Renal pelvis (tissue), 12 donors: ENCODE measurements at places on chromosomes 2 and 18. TPM values are rescaled to one million over a fixed set of nuclear protein-coding genes. Genes with fewer than 3 reads are reported as not detected.

GRCh38 chr2:51990684-51991083 lies 958.8 kb upstream of the NRXN1 start:
- no peak for DNase-seq

- DNase-seq: no peak
These were observed 351.1 kb downstream of the SOX11 start for GRCh38 chr2:6043238-6043637.

- DNase-seq: no peak
These were observed 42.9 kb downstream of the EIPR1 start for GRCh38 chr2:3334392-3335345.

GRCh38 chr18:43934322-43934721 lies 657.0 kb upstream of the SYT4 start:
- no peak for DNase-seq

GRCh38 chr18:8379187-8379941 lies 229.9 kb upstream of the RAB12 start:
- no peak for DNase-seq

- DNase-seq: no peak
These were observed 1.2 kb downstream of the GYPC start for GRCh38 chr2:126657148-126657635.

DNA sequence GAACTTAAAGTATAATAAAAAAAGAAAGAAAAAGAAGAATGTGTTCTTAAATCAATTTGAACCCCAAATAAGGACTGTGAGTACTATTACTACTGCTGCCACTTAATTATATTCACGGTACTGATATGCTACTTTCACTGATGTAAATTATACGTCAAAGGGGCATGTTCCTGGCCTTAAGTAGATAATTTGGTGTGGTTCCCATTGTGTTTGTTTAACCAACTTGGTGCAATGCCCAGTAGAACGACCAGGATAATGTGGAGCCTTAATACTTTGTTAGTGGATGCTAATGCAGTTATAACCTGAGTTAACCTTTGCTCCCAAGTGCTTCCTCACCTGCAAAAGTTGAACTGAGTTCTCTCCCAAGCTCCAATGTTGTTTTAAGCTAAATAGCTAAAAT lies 142.0 kb downstream of the NR4A2 start:
- no peak for DNase-seq

- no peak for DNase-seq
These were observed 605 bp downstream of the C2orf68 start for GRCh38 chr2:85611217-85611704.

GRCh38 chr2:171247741-171248662 lies 87.3 kb upstream of the TLK1 start:
- DNase-seq: no peak

- no peak for DNase-seq
These were observed 491.0 kb downstream of the CDH2 start for GRCh38 chr18:27685807-27686412.

DNA sequence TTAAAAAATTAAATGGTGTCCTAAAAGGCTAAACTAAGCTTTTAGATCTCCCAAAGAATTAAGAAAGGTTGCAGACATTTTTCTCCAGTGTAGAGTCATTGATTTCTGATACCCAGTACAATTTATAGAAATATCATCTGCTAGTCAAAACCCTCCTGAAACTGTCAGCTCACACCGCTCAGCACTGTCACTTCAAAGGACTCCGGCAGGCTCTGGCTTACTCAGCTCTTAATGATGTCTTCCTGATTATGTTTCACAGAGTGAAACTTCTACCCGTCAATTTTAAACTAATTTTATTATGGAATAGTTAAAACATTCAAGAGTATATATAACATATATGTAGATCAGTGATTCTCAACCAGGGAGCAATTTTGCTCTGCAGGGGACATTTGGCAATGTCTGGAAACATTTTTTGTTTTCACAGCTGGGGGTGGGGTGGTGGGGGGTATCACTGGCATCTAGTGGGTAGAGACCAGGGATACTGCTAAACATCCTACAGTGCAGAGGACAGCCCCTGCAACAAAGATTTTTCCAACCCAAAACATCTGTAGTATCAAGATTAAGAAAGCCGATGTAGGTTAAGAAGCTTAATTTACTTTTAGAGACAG lies 31.6 kb downstream of the CDK15 start:
- DNase-seq: no peak

DNA sequence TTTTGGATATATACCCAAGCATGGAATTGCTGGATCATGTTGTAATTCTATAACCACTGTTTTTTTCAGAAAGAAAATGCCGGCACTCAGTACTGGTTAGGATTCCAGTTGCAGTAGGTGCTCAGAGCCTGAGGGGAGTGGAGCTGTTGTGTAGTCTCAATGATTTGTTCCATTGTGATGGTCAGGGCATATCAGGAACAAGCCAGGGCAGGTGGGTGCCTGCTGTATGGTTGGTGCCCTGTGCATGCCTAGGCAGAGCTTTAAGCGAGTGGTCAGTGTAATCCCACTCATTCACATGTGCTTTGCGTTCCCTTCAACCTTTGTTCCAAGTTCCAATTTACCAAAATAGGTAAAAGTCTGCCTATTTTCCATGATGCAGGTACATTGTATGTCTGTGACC lies 100.9 kb downstream of the FHOD3 start:
- DNase-seq: no peak

DNA sequence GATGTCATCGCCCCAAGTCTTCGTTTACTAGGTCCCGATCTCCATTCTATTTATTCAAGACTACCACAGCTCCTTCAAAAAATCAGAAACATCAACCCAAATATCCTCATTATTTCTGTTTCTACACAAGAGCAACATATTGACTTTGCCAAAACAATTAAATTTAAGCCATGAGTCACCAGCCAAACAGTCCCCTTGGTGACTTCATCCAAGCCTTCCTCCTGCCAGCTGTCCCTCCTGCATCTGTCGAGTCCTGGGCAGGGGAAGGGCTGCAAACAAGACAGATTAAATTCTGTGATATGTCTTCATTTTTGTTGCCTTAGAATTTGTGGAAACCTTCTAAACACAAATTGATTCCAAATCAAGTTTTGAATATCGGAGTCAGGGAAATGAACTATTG lies 110.3 kb downstream of the SP3 start:
- DNase-seq: no peak

- no peak for DNase-seq
These were observed 44.1 kb upstream of the EPAS1 start for GRCh38 chr2:46252891-46253659.

DNA sequence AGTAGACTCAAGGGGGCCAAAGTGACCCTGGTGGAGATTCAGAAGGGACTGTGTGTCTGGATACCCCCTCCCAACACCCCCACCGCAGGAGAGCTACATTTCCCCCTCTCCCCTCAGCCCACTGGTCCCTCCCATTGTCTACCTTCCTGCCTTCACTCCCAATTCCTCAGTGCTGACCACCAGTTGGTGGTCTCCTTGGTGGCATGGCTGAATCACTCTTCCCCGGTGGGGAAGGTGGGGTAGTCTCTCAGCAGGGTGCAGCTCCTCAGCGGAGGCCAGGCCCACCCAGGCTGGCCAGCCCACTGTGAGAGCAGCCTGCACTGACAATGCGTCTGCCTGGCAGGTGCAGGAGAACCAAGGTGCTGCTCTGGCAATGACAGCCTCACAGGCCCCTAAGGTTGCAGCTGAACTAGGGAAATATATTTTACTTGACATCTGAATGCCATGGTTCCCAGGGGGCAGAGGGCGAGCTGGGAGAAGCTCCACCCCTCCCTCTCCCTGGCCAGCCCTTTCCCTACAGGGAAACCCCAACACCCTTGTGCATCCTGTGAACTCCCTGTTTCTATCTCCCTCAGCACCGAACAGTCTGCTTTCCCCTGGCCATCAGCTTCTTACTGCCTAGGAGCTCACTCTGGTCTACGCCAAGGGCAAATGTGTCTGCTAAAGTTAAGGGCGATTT lies 62.6 kb upstream of the PAX8 start:
- DNase-seq: no peak

DNA sequence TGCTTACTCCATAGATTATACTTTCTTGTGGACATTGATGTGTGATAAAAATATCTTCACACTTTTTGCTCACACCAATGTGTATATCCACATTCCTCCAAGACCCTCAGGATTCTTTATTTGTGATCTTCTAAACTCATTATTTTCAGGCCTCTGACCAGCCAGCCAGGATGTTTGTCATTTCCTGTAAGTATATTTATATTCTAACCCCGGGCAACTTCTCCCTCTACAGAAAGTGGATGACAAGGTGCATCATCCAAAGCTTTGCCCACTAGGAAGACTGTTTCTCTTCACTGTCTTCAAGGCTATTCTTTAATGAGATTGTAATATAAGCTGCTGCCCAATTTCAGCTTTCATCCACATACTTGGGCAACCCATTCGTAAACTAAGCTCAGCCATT lies 3.6 kb upstream of the CWC22 start:
- DNase-seq: no peak

- DNase-seq: no peak
These were observed 74.0 kb upstream of the BCL2L11 start for GRCh38 chr2:111046670-111047069.

DNA sequence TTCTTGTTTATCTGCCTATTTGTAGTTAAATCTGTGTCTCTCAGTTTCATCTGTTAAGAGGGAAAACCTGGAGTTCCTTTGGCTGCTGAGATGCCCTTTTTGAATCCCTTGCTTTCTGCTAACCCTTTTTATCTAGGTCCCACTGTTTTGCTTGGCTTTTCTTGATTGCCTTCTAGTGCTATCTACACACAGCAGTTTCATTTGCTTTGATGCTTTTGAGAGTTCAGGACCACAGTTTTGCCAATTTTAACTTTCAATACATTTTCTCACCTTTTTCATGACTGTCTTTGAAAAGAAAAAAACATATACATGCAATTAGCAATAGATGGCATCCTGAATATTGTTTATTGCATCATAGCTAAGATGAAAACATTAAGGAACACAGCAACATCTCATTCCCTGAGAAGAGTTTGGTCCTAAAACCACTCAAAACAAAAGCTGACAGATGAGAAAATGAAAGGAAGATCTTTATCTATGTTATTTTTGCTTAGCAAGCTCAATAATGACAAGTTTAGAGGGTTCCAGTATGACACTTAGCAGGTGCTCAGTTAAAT lies 241.4 kb upstream of the MEX3C start:
- DNase-seq: no peak

DNA sequence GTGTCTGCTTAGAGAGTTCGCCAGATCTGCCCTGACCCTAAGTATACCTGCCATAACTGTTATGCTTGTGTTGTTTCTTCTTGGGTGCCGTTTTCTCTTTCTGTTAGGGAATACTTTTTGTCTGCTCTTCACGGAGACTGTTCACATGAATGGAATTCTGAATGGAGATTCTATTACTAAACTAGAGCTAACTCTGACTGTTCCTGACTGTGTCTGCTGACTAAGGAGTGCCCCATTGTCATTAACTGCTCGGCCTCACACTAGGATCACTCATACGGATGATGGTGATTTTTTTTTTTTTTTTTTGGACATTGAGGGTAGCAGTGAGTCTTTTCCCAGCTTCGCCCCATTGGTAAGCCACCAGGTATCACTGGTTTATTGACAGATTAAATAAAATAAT lies 104.8 kb upstream of the SLC8A1 start:
- no peak for DNase-seq

DNA sequence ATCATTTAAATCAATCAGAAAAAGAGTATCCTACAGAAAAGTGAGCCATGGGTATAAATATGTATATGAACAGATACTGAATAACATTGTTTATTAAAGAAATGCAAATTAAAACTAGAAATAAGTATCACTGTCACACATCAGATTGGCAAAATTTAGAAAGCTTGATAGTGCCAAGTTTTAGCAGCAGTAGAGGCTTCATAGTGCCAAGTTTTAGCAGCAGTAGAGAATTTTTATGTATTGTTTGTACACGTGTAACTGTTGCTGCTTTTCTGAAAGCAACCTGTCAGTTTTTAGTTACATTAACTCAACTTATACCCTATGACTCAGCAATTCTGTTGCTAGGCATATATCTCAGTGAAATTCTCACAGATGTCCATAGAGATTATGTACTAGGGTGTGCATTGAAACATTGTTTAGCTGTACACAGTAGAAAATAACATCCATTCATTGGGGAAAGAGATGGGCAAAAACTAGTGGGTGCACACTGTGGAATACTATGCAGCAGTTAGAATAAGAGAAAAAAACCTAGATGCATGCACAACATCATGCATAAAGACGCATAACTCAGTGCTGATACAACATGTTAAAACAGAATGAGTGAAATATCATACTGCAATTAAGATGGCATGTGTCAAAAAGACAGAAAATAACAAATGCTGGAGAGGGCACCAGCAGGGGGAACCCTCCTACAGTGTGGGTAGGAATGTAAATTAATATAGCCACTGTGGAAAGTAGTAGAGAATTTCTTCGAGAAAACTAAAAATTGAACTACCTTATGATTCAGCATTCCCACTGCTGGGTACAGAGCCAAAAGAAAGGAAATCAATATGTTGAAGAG lies 294.5 kb upstream of the NT5C1B start:
- no peak for DNase-seq

DNA sequence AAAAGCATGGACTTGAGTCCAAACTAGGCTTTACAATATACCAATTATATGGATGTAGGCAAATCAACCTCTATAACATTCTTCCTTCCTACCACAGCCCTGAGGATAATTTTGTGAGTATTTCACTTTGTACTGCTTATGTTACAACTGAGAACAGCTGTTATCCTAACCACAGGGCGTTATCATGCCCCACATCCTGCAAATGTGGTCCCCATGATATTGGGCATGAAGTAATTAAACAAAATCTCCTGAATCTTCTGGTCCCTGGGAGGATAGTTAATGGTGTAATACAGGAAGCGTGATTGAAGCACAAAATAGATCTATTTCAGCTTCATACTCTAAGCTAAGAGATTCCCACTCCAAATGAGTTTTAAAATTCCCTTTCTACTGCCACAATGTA lies 223.6 kb downstream of the CDH20 start:
- DNase-seq: no peak

GRCh38 chr2:85794491-85795121 lies 40.8 kb downstream of the ATOH8 start:
- DNase-seq: no peak

GRCh38 chr2:177914247-177914646 lies 158.3 kb downstream of the PDE11A start:
- DNase-seq: no peak

DNA sequence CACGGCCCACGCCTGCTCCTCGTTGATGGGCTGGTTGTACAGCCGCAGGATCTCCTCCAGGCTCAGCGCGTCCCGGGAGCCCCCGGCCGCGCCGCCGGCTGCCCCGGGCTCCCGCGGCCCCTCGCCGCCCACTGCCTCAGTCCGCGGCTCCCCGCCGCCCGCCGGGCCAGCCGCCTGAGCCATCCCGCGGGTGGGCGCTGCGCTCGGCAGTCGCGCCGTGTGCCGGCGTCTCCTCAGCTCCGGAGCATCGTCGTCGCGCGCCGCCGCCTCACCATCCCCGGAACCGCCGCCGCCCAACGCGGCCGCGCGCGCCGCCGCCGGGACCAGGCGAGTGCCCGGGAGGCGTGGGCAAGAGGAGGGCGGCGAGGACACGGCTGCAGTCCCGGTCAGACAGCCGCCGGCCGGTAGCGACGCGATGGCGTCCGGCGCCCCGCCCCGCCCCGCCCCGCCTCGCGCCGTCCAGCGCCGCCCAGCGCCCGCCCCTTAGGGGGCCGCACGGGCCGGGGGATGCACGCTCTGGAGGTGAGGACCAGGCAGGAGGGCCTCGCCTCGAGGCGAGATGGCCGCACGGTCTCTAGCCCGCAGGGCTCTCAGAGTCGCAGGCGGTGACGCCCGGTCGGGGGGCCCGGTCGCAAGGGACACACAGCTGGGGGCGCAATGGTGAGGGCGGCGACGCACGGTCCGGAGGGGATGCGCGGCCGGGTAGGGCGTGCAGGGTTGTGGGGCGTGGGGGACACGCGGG lies at the start of gene SPIRE1:
Gene SPIRE1, minus strand, starts transcription at position 424 of the 742 bp plus-strand sequence. Its CDS starts 241 bp downstream, at position 183.
- peak; percentile 64 for DNase-seq

B3GNT7 gene
- 5.0 TPM for polyA plus RNA-seq

DUSP2 gene
- 3.7 TPM for polyA plus RNA-seq

PRKAG3 gene
- 0.12 TPM for polyA plus RNA-seq

GPR17 gene
- polyA plus RNA-seq: 1.3 TPM

CDCA7 gene
- 39.0 TPM for polyA plus RNA-seq

HRH4 gene
- polyA plus RNA-seq: 0.13 TPM
